ENCODE measurements at places on chromosomes 4 and X.

DNA sequence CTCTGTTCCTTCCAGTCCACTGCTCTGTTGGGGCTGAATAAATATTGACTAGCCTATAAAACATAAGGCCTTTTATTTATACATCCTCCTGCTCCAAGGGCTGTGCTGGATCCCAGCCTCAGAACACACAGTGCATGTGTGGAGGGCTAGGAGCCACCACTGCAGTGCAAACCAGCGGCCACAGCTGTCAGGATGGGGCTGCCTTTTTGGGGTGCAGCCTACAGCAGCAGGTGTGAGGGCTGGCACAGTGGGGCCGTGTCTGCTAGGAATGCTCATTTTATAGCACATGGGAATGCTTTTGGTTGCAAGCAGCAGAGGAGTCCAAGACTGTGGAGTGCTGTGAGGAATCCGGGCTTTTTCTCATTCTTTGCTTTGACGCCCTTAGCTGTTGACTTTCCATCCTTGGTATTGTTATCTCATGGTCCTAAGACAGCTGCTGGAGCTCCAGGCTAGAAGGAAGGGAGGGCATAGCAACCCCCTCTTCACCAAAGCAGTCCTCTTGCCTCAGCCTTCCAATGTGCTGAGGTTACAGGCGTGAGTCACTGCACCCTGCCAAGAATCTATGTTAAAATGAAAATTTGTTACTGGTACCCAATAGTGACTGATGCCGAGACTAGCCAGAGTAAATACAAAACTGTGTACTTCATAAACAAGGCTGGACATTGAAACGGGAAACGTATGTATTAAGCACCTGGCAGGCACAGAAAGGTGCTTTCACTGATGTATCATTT lies 334.3 kb upstream of the GATB start:
- no peak for DNase-seq

GRCh38 chr4:69811166-69811565 lies 48.8 kb downstream of the SULT1E1 start:
- no peak for DNase-seq

DNA sequence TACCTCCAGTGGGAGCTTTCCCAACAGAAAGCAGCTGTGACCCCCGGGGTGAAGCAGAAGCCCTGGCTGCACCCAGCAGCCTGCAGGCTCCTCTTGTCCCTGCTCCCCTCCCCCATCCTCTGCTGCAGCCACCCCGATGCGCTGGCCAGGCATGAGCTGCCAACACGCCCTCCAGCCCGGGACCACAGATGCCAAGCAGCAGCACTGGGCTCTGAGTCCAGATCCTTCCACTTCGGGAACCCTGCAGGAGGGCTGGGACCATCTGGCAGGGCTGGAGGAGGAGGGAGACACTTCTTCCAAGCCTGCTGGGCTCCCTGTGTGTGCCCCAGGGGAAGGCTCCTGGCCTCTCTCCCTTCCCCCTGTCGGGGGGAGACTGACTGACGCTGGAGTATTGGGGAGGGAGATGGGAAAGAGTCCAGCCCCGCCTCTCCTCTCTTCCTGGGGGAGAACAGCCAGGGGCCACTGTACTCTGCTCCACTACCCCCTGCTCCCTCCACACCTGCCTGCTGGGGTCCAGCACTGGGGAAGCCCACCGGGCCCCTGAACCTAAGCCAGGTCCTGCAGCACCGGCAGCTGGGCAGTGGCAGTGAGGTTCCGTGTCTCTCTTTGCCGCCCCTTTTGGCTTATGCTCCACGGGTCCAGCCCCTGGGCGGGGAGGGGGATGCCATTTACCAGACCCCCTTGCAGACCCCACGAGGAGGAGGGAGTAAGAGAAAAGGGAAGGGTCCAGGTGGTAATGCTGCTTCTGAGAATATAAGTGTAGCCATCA lies 55.7 kb downstream of the PPP2R2C start:
- DNase-seq = no peak

GRCh38 chr4:130484826-130485225 lies 1388.9 kb downstream of the C4orf33 start:
- DNase-seq = no peak

DNA sequence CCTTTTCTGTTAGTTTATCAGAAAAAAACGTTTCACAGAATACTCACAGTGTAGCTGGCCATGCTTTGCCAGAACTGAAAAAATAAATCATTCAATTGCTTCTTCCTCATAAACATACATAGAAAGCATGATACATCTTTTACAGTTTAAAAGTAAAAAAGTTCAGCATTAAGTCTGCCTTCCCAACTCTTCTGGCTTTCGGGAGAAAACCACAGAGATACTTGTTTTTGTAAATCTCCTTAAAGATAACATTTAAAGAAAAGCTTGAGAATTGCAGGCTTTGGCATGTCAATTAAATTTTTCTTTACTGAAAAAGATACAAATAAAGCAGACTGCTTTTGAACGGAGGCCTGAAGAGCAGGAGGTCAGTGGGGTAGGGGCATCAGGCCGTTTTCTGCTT lies 66.8 kb downstream of the SEC24D start:
- no peak for DNase-seq

- DNase-seq = no peak
Observed at GRCh38 chrX:37454537-37455285, 105.5 kb downstream of the PRRG1 start.

DNA sequence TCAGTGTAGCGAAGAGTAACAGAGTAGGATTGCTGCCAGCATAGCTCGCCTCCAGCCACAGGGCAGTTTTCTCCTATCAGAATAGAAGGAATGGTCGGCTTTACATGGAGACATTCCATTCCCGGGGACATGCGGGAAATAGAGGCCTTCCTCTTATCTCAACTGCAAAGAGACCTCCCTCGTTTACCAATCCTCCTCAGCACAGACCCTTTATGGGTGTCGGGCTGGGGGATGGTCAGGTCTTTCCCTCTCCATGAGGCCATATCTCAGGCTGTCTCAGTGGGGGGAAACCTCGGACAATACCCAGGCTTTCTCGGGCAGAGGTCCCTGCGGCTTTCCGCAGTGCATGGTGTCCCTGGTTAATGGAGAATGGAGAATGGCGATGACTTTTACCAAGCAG lies 285.0 kb downstream of the ASMT start:
- no peak for DNase-seq

- DNase-seq = no peak
Observed at GRCh38 chr4:4888695-4889094, 29.2 kb downstream of the MSX1 start.

DNA sequence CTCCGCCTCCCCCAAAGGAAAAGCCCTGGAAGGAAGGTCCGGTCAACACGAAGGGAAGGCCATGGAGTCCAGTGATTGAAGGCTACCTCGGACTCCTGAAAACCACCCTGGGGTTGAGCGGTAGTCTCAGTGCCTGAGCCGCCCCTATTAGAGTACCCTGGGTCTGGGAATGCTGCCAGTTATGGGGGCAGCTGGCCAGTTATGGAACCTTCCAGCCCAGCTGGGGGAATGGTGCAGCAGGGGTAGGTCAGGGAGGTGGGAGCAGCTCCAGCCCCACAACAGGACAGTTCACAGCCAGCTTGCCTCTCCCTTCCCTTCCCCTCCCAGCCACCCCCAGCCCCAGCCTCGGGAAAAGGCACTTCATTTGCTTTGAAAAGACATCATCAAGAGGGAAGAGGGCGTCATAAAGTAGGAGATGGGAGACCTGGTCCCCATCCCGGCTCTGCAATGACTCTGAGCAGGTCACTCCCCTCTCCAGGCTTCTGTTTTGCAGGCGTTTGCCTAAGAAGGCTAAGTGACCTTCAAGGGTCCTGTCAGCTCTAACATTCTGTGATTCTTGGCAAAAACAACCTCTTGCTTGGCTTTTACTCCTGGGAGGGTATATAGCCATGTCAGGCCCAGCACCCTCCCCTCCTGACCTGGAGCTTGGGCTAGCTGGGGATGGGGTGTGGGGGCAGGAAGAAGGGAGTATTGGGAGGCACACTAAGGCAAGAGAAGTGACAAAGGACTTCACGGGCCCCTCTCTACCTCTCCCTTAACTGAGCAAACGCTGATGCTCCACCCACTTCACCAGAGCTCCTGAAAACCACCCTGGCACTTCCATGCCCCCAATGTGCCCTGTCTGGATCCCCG lies 8.0 kb downstream of the APLN start:
- no peak for DNase-seq

DNA sequence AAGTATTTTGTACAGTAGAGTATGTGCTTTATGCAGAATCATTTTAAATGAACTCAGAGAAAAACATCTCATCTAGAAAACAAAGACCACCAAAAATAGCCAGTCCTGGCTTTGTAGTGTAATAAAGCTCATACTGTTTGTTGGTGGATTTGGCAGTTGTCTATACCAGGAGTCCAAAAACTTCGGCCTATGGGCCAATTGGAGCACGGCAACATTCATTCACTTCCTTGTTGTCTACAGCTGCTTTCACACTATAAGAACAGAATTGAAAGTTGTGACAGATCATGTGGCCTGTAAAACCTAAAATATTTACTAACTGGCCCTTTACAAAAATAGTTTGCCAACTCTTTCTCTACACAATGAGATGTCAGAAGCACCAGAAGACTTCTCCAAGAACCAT lies 5.3 kb downstream of the FBXW7 start:
- no peak for DNase-seq

DNA sequence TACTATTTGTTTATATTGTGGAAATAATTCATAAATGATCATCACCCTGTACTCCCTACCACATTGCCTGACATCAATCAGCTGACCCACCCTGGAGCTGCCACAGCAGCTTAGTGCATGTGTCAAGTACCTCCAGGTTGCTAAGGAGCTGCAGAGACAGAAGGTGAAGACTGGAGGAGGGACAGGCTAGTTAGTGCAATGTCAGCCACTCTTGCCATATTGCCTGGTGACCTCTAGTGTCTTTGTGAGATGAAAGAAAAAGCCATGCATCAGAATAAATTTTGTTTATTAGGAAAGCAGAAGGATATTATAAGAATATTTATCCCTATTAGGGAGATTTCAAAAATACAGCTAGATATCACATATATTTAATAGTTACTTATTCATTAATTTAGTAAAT lies 243.9 kb upstream of the FAT4 start:
- no peak for DNase-seq
